ENCODE measurements at places on chromosomes 3 and 15. TPM values are rescaled to one million over a fixed set of nuclear protein-coding genes. Genes with fewer than 3 reads are reported as not detected.

SUSD5 gene
- polyA plus RNA-seq = 4.1 TPM

CLDN1 gene
- polyA plus RNA-seq = 63.3 TPM

ZBTB20 gene
- 5.9 TPM for polyA plus RNA-seq

HYAL1 gene
- polyA plus RNA-seq = 9.4 TPM

RNU5B-1 gene
- polyA plus RNA-seq = not detected

SLC6A11 gene
- polyA plus RNA-seq = 0.08 TPM

THSD4 gene
- 29.8 TPM for polyA plus RNA-seq

GP9 gene
- polyA plus RNA-seq = 1.3 TPM

CCR9 gene
- polyA plus RNA-seq = not detected

C3orf22 gene
- 0.25 TPM for polyA plus RNA-seq

UTS2B gene
- 0.74 TPM for polyA plus RNA-seq

PLAAT1 gene
- 2.6 TPM for polyA plus RNA-seq

MAPKBP1 gene
- 19.2 TPM for polyA plus RNA-seq

CHRNA5 gene
- polyA plus RNA-seq = 5.5 TPM

CPA3 gene
- 0.40 TPM for polyA plus RNA-seq

GPR149 gene
- not detected for polyA plus RNA-seq

PRRT3 gene
- 5.8 TPM for polyA plus RNA-seq

PARP15 gene
- polyA plus RNA-seq = 0.27 TPM

SPINK8 gene
- 0.33 TPM for polyA plus RNA-seq

SLC28A1 gene
- 7.7 TPM for polyA plus RNA-seq

SERINC4 gene
- polyA plus RNA-seq = not detected

GOLGA6L9 gene
- 6.6 TPM for polyA plus RNA-seq

RGMA gene
- 7.3 TPM for polyA plus RNA-seq

CSPG4 gene
- 6.4 TPM for polyA plus RNA-seq

CORO2B gene
- polyA plus RNA-seq = 26.8 TPM

HYPK gene
- 13.3 TPM for polyA plus RNA-seq

ZMYND10 gene
- polyA plus RNA-seq = 4.5 TPM

AMT gene
- 43.4 TPM for polyA plus RNA-seq

NMB gene
- polyA plus RNA-seq = 4.6 TPM

TRIM42 gene
- 0.09 TPM for polyA plus RNA-seq

ILDR1 gene
- 8.5 TPM for polyA plus RNA-seq

DNAH12 gene
- polyA plus RNA-seq = 0.94 TPM

C2CD4A gene
- 0.28 TPM for polyA plus RNA-seq

GOLGA8T gene
- not detected for polyA plus RNA-seq

GPR176 gene
- polyA plus RNA-seq = 15.1 TPM

GCHFR gene
- 58.9 TPM for polyA plus RNA-seq

IVD gene
- polyA plus RNA-seq = 100 TPM

PLS1 gene
- 34.9 TPM for polyA plus RNA-seq
